ENCODE measurements at places on chromosomes 13 and 19.

GRCh38 chr19:31548941-31549340 is 199.7 kb upstream of the TSHZ3 start:
- no peak for DNase-seq

GRCh38 chr19:42174958-42175734 is 42.3 kb downstream of the DEDD2 start:
- no peak for DNase-seq

GRCh38 chr19:3098141-3098514 is 4.0 kb downstream of the GNA11 start:
- no peak for DNase-seq

- DNase-seq, result no peak
Observed at GRCh38 chr13:36555151-36555986, 118.5 kb upstream of the SERTM1 start.

- no peak for DNase-seq
Observed at GRCh38 chr19:50475101-50475568, 1.2 kb upstream of the EMC10 start.

- peak; percentile 33 for DNase-seq
Observed at GRCh38 chr13:52405767-52406494, at the start of gene THSD1. Gene THSD1, minus strand, starts transcription at chr13:52406172. Its CDS starts 3,572 bp downstream, at chr13:52402600.

- no peak for DNase-seq
Observed at GRCh38 chr19:57033576-57033975, 86.2 kb upstream of the USP29 start.

- no peak for DNase-seq
Observed at GRCh38 chr13:74870865-74871264, 611.1 kb downstream of the TBC1D4 start.

GRCh38 chr13:44792096-44792495 is 197.2 kb downstream of the NUFIP1 start:
- DNase-seq, result no peak

DNA sequence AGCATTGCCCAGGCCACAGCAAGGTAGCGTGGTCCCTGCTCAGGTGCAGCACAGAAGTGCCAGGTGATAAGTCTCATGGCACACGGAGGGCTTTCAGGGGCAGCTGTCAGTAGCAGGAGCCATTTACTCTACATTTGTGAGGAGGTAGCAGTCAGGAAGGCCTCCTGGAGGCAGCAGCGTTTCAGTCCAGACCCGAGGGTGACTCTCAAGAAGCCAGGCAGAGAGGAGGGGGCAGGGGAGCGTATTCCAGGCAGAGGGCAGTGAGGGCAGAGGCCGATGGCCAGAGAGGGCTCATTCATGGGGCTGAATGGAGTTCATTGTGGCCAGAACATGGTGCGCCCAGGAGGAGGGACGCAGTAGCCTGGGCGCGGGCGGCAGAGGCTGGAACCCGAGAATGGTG is 8.9 kb downstream of the PIAS4 start:
- no peak for DNase-seq

DNA sequence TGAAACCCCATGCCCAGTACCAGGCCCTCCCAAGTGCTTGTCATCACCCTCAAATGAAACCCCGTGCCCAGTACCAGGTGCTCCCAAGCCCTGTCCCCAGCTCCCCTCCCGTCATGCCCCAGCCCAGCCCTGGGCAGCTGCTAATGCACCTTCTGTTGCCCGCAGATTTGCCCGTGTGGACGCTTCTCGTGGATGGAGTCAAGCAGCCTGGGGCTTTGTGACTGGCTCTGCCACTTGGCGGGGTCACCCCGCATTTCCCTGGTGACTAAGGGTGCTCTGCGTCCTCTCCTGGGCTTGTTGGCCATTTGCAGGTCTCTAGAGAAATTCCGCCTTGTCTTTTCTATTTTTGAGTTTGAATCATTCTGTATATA is 82.7 kb downstream of the ATP11A start:
- no peak for DNase-seq

GRCh38 chr13:98150832-98151479 is 8.1 kb downstream of the FARP1 start:
- no peak for DNase-seq

DNA sequence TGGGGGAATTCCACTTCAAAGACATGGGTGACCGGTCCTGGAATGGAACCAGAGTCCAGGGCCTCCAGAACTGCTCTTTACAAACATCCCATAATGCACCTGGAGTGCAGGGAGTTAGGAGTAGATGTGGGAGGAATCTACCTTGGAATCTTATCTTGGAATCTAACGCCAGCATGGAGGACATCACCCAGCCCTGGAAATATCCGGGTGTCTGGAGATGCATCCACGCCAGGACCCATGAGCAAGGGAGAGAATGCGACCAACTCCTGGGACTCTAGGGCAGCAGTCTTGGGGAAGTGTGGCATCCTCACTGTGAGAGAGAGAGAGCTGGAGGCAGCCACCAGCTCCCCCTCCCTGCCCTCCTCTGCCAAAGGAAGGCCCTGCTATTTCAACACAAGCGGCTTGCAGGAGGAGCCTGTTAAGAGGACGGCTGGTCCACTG is 211.8 kb downstream of the UQCRFS1 start:
- no peak for DNase-seq

DNA sequence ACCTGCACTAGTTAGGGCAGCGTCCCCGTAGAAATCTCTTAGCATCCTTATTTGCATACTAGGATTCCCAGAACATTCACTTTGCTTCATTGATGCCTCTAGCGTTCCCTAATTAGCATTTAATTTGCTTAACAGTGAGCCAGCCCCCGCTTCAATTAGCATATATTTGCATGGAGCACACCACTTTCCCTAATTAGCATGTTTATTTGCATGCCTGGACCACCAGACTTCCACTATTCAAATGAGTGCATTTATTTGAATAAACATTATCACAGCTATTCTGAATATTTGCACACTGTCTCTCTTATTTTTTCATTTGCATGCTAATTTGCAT is 69.6 kb downstream of the RYR1 start:
- no peak for DNase-seq

DNA sequence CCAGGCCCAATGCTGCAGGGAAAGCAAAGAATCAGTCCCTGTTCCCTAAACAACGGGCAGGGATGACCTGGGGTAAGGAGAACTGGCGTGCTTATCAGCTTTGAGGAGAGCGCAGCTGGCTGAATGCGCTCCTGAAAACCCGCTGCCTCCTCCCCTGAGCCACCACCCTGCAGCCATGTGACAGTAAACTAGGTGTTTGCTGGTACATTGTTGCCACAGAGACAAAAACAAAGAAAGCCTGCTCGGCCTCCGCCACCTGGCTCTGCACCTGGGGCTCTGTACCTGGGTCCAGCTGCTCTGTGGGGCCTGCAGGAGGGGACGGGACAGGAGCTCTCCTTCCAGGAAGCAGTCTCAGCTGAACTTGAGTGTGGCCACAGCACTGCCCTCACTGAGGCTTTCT is 21.8 kb downstream of the MCF2L start:
- DNase-seq, result no peak

GRCh38 chr19:11031421-11032070 is 57.7 kb upstream of the LDLR start:
- no peak for DNase-seq

DNA sequence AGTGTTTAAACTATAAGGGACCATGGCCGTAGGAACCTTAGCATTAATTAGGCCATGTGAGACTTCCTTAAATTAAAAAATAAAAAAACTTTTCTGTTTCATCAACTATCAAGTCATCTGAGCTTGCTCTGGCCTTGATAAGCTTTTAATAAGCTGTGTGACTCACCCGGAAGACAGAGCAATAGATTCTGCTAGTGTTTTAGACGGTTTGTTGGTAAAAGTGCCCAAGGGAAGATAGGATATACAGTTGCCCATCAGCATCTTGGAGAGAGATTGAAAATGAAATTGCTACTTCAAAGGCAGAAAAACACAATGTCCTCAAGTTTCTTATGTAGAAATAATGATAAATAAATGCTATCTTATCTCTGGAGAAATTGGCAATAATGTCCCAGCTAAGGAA is 31.2 kb upstream of the RCBTB2 start:
- DNase-seq, result no peak

DNA sequence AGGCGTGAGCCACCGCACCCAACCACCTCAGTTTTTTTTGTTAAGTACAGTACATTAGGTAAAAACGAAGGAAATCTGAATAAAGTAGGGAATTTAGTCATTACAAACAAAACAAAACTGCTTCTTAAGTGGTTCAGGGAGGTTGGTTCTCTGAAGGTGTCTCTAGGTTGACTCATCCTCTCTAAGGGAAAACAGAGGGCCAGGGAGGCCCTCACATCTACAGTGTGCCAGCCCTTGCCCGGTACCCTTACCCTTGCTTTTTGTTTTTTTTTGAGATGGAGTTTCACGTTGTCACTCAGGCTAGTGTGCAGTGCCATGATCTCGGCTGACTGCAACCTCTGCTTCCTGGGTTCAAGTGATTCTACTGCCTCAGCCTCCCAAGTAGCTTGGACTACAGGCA is 17.2 kb upstream of the JUND start:
- DNase-seq, result no peak

GRCh38 chr19:18346091-18346490 is 5.7 kb downstream of the PGPEP1 start:
- DNase-seq, result no peak

GRCh38 chr19:39737891-39738290 is at the start of gene CLC:
Gene CLC, minus strand, starts transcription at chr19:39738029. Its CDS starts 77 bp downstream, at chr19:39737952.
- no peak for DNase-seq

- no peak for DNase-seq
Observed at GRCh38 chr13:41864658-41865057, 96.3 kb downstream of the VWA8 start.

GRCh38 chr19:41886761-41887710 is 4.1 kb downstream of the ARHGEF1 start:
- DNase-seq, result no peak

DNA sequence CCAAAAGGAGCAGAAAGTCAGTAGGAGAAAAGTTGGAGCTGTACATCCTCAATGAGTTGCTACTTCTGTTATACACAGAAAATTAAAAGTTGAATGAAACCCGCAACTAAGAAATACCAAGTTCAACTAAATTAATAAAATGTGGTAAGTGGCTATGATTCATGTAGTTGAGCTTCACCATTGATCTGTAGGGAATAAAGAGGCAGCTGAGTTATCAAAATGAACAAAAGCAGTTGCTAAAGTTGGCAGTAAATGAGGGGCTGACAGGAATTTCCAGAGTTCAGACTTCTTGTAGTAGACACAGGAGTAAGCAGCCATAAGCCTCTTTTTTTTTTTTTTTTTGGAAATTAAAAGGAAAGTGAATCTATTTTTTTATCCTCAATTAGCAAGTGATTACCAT is 234.6 kb downstream of the POSTN start:
- no peak for DNase-seq

GRCh38 chr13:34857558-34858325 is 84.3 kb upstream of the NBEA start:
- DNase-seq, result no peak

GRCh38 chr19:32241306-32241705 is 104.1 kb upstream of the ZNF507 start:
- no peak for DNase-seq

DNA sequence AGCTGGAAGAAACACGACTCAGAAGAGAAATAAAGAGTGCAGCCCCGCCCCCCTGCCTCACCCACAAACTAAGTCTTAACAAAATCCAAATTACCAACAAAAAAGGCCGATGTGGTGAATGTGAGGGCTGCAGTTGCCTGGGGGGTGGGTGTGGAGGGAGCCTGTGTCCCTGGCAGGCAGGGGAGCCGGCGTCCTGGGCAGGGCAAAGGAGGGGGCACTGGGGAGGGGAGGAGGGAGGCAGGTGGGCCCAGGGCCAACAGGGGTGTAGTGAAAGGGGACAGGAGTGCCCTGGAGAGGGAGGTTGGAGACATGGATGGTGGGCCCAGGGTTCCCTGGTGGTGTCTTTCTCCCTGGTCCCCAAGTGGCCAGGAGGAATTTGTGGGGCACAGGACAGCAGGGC is 4.0 kb downstream of the IRGC start:
- no peak for DNase-seq

GRCh38 chr13:47959468-47960247 is 41.4 kb downstream of the SUCLA2 start:
- DNase-seq, result no peak

DNA sequence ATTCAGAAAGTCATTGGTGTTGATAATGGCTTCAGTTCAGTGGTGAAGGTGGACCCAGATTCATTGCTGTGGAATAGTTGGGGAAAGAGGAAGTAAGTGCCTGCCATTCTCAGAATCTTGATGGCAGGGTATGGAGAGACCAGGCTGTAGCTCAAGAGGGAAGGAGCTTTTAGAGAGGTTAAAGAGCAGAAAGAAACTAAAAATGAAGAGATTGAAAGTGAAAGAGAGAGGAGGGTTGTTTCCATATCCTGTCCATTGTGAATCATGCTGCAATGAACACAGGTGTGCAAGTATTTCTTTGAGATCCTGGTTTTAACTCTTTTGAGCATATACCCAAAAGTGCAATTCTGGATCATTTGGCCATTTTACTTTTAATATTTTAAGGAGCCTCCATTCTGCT is 12.5 kb downstream of the GJB6 start:
- no peak for DNase-seq

DNA sequence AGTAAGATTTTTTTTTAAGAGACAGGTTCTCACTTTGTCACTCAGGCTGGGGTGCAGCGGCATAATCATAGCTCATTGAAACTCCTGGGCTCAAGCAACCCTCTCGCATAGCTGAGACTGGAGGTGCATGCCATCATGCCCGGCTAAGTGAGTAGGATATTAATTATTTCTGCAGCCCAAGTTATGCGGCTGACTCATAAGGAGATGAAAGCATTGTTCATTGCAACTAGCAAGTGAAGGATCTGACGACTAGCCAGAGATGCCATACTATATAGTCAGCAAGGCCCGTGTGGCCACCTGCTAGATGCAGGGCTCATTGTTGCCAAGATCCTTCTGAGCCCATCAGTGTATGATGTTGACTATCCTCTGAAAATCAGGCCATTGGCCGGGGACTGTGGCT is 45.2 kb downstream of the ABCC4 start:
- peak; percentile 98 for DNase-seq

DNA sequence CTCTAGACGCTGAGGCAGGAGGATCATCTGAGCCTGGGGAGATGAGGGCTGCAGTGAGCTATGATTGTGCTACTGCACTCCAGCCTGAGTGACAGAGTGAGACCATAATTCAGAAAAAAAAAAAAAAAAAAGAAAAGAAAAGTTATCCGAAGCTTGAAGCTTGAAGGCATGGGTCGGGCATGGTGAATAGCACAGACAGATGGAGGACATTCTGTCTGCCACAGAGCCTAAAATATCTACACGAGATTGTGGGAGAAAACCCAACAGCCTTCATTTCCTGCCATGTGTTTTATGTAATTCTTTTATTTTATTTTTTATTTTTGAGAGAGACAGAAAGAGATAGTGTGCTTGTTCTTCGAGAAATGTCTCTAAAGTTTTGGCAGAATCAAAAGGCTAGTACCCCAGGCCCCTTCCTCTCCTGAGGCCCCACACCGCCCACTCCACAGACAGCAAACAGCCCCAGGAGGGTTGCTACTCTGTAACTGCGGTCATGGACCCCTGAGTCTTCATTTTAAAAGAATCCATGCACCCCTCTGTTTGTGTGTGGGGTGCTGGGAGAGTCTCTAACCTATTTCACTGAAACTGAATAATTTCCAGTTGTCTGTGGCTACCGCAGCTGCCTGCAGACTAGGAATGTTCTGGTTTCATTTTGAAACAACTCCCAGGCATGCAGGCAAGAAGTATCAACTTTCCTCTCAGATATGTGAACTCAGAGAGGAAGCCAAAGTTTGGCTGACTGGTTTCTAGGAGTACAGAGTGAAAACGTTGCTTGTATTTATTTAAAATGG is 38.4 kb upstream of the RCBTB2 start:
- DNase-seq, result no peak
